ENCODE measurements at places on chromosomes 3 and 15. TPM values are rescaled to one million over a fixed set of nuclear protein-coding genes. Genes with fewer than 3 reads are reported as not detected.

The CYP8B1 gene
- not detected for total RNA-seq

The CTXN2 gene
- total RNA-seq, result under 0.01 TPM

The FGD5 gene
- 84.3 TPM for total RNA-seq

DNA sequence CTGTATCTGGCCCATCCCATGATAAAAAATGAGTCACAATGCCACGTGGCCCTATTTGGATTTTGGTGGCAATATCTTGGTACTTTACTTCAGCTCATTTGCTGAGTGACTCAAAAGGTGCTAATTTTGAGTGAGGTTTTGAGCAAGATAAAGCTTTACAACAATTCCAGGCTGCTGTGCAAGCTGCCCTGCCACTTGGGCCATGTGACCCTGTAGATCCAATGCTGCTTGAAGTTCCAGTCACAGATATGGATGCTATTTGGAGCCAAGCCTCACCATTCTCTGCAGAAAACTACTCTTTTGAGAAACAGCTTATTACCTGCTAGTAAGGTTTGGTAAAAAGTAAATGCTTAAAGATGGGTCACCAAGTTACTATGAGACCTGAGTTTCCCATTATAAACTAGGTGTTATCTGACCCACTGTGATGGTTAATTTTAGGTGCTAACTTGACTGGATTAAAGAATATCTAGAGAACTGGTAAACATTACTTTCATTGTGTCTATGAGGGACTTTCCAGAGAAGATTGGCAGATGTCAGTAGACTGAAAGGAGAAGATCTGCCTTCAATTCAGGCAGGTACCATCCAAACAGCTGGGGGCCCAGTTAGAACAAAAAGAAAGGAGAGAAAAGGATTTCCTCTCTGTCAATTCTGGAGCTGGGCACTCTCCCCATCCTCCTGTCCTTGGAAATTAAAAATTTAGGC, 1083.9 kb downstream of the DIPK2A start:
- no peak for DNase-seq

GRCh38 chr3:195178124-195178910, 92.6 kb downstream of the XXYLT1 start:
- DNase-seq, result no peak

DNA sequence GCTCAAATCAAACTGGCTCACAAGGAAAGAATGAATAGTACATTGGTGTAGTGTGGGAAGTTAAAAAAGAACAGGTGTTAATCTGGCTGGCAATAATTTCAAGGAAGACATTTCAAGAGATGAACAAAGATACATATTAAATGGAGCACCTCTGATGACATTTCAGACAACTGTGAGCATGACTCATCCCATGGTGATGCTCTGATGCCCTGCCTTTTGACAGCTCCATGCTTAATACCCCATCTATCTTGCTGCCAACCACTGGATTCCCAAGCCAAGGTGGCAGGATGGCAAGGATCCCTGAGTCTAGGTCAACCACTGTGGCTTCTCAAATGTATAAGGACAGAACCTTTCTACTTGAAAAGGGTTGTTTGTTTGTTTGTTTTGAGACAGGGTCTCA, 29.3 kb downstream of the LRRC2 start:
- no peak for DNase-seq

- no peak for DNase-seq
Measured at GRCh38 chr15:67511606-67512005, 9.3 kb upstream of the C15orf61 start.

GRCh38 chr3:53158765-53159155, 2.2 kb upstream of the PRKCD start:
- no peak for DNase-seq

Data from pulmonary artery endothelial cell (primary cell).